ENCODE measurements at places on chromosomes 2 and 18.

DNA sequence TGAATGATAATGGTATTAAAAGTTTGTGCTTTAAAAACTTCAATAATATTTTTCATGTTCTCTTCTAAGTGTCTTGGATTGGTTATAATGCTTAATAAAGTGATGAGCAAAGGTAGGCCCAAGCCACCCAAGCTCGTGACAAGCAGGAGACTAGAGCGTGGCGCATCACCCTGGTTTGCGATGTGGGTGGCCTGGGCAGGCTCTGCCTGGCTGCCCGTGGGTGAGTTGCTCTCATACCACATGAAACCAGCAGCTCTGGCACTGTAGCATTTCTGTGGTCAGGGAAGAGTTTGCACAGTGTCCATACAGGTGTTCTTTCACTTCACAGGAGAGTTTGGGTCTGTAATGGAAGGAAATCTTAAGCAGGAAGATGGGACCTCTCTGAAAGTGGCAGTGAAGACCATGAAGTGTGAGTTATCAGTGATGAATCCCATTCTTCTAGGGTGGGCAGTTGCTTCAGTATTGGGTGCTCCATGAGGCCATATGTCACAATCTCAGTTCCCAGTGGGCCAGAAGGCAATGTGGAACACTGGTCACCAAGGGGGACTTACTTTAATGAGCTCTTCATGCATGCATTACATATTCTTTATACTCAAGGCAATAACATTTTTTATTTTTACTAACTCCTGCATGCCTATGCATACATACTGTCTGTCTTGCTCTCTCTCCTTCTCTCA is 51.4 kb upstream of the TMEM87B start:
- DNase-seq: no peak

GRCh38 chr2:136920652-136921333 is 155.4 kb downstream of the THSD7B start:
- DNase-seq: no peak

- DNase-seq: no peak
These were observed 68.4 kb downstream of the ACOXL start for GRCh38 chr2:110800611-110801402.

DNA sequence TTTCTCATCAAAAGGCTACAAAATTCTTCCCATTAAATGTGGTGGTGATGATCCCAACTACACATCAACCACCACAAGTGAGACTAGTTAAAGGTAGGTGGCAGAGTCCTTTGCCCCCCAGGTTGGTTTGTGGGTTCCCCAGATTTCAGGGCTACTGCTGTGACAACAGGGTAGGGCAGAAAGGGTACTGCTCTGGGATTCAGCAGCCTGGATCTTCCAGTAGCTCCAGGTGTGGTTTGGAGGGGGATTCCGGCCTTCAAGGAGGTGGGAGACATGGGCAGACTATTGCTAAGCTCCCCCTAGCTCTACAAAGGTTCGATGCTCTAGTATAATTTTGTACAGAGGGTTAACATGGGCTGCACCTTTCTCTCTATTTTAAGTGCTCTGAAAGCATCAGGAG is 74.9 kb upstream of the FZD5 start:
- DNase-seq: no peak

DNA sequence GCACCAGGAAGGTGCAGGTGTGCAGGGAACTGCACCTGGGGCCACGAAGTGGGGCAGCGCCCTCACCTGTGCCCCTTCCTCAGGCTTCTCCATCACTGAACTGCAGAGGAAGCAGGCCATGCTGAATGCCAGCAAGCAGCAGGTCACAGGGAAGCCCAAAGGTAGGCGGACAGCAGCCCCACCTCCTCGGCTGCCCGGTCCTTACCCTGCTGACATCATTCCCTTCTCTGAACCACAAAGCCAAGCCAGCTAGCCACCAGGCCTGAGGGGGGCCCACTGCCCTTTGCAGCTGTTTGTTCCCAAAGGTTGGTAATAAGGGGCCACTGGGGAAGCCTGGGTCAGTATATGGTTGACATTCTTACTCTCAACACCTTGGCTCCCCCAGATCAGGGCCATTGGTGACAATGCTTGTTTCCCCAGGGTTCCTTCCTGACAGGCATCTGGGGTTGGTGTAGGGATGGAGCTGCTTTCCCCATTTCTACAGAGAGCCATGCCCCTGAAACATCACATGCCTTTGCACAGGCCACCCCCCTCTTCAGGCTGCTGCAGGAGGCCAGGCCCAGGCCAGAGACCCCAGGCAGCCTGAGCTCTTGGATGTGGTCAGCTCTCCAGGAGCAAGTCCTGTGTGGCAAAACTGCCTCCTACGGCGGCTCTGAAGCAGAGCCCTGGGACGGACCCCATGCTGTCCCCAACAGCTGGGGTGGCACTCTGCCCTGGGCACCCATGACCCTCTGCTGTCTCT is 47.8 kb downstream of the FAM168B start:
- no peak for DNase-seq

- DNase-seq: no peak
These were observed 10.9 kb downstream of the NHEJ1 start for GRCh38 chr2:219149667-219150066.

- no peak for DNase-seq
These were observed 275.8 kb downstream of the LNPK start for GRCh38 chr2:175726223-175726622.

GRCh38 chr18:12044591-12044990 is 49.1 kb upstream of the ANKRD62 start:
- no peak for DNase-seq

- no peak for DNase-seq
These were observed 180.6 kb upstream of the RBMS1 start for GRCh38 chr2:160674146-160674750.

DNA sequence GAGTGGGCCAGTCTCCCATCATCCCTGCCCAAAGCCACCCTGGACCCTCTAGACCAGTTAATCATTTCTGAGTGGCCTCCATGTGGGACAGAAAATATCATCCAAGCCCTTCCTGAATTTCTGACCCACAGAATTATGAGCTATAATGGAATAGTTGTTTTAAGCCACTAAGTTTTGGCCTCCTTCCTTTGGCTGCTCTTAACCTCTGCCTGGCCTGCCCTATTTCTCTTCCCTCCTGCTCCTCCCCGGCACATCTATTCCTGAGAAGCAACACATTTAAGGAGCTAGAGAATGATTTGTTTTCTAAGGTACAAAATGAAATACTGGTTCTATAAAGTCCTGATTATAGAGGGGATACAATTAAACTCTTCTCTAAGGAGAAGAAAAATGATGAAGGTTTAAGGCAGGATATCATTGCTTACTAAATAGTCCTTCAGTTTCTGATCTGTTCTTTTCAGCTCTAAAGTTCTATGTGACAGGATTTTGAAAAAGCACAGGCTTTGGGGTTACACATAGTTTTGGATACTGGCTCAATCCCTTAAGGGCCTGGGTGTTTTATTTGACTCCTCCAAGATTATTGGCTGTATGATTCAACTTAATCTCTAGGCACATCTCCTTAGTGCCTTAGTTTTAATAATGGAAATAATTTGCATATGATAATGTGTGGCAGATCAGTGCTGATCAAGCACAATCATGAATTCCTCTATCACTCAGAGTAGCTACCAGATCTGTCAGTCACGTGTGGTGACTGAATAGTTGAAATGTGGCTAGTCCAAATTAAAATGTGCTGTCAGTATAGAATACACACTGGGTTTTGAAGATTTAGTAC is 240.3 kb downstream of the VAPA start:
- no peak for DNase-seq

DNA sequence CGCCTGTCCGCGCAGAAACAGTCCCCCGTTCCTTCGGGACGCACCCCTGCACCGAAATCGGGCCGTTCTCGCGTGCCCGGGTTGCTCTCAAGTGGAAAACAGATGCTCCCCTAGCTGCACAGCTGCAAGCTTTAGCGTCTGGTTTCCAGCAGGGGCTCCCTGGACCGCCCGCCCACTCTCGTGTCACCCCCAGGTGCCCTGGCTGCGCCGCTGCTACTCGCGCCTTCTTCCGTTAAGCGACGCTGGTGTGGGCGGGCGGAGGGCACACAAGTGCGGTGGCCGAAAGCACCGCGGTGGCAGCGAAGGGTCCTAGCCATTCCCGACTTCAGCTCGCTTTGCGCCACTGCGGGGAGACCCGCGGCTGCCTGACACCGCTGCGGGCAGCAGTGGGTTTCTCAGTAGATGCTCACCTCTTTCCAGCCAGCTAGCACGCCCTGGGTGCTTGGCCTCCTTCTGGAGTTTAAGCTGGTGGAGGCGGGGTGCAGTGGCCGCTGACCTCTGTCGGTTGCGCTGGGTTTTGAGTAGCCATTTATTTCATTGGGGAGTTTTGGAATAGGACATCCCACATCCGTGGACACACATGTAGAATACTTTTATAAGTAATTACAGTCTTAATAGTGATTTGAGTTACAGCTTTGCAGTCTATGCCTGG is 806 bp downstream of the ZNF407 start:
- DNase-seq: peak; percentile 58

GRCh38 chr2:178479275-178479616 is 846 bp upstream of the FKBP7 start:
- DNase-seq: no peak

DNA sequence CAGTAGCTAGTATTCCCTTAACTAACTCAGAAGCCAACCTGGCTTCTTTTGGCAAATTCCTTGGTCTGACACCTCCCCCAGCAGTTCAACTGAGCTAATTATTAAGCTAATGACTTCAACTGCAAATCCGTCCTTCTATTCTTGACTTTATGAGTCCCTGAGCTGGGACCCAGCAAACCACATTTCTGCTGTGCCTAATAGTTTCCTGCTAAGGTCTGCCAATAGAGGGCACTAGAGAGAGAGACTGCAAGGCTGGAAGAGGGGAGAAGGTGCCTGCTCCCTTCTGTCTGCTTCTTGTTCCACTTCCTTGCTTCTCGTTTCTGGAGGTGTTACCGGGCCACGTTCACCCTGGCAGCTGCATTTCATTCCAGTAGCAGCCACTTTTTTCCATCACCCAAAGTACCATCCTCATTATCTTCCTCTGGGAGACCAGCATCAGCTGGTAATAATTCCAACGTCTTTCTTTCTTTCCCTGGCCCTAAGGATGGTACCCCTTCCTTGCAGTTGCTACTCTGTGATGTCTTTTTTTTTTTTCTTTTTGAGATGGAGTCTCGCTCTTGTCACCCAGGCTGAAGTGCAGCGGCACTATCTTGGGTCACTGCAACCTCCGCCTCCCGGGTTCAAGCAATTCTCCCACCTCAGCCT is 352.0 kb downstream of the TNS1 start:
- DNase-seq: no peak

DNA sequence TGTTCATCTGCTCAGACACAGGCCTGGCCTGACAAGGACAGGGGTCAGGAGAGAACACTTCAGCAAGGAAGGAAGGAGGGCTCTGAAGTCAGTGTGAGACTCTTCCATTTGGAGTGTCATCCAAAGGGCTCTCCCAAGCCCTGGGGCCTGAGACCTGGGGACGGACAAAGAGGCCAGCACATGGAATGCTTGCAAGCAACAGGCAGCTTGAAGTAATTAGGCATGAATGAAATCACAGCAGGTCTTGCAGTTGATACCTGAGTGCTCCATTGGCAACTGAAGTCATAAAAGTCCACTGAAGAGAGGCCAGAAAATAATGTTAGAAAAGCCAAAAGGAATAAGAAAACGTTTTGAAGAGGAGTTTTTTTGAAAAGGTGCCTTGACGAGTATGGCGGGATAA is 231.7 kb downstream of the VAPA start:
- no peak for DNase-seq

GRCh38 chr18:22044474-22045220 is 124.7 kb upstream of the GATA6 start:
- no peak for DNase-seq

- no peak for DNase-seq
These were observed 925 bp downstream of the SESTD1 start for GRCh38 chr2:179263446-179264367.

GRCh38 chr2:100194951-100195350 is 52.6 kb upstream of the AFF3 start:
- DNase-seq: no peak

DNA sequence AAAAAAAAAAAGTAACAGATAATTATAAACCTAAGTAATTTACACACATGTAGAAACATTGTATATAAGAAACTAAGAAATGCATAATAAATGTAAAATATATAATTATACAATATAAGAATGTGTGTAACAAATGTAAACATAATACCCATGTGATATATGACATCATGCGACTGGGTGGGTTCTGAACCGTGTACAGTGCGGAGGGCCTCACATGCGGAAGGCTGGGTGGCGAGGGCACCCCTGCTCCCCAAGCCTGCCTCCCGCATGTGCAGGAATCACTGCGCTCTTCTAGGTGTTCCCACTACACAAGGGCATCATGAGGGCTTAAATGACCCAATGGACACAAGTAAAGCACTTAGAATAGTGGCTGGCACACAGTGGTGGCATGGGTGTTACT is 2.0 kb downstream of the PTPN18 start:
- no peak for DNase-seq

DNA sequence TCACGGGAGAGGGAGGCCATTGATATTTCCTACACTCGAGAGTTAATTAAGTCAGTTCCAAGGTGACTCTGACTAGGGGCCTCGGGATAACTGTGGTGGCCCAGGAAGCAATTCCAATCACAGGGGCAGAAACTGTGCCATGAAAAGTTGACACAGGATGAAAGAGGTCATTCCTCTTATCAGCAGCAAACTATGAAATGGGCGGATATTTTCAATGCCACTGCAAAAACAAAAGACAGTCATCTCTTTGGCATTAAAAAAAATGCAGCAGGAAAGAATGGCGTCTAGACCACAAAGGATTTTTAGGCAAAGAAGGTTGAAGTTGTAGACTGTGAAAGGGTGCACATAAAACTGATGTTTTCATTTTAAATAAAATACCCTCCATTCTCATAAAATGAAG is 50.0 kb downstream of the TGIF1 start:
- no peak for DNase-seq

DNA sequence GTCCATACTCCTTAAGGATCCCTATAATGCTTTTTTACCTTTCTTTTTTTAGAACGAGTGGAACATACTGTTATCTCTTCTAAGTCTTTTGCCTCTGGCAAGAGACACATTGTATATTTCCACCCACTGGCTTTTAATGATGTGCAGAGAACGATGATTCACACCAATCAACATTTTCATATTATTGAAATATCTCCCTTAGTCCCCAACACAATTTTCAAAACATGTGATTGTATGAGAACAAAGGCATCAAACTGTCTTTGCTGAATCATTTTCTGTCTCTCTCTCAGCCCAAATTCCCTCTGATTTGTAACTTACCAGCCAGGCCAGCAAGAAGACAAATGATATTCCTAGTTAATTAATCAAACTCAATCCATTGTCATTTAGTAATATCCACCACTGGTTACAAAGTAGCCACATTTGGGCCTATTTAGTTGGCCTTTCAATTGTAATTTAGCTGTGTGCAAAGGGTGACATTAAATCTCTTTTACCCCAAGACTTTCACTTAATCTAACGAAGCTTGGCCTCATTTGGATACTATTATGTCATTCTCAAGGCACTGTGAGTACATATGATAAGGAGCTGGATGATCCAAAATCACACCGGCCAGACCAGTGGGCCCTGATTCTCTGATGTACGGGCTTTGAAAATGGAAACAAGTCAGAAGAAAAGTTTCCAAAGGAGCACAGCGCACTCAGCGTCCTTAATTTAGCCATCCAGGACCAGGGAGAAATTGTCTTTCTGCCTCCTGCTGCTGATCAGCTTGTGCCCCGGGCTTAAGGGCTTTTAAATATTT is 185.1 kb downstream of the SCG2 start:
- no peak for DNase-seq

- no peak for DNase-seq
These were observed 36.5 kb downstream of the ZNF532 start for GRCh38 chr18:58901143-58901542.
